ENCODE measurements at places on chromosomes 5 and 9. TPM values are rescaled to one million over a fixed set of nuclear protein-coding genes. Genes with fewer than 3 reads are reported as not detected.

Gene PTPDC1
- total RNA-seq: 2.7 TPM

Gene EEIG1
- 47.7 TPM for total RNA-seq

Gene KCNMB1
- 0.28 TPM for total RNA-seq

Gene GRXCR2
- total RNA-seq: not detected

Gene EFCAB9
- not detected for total RNA-seq

Gene IL9
- not detected for total RNA-seq

Gene FCN1
- total RNA-seq: 1.1 TPM

DNA sequence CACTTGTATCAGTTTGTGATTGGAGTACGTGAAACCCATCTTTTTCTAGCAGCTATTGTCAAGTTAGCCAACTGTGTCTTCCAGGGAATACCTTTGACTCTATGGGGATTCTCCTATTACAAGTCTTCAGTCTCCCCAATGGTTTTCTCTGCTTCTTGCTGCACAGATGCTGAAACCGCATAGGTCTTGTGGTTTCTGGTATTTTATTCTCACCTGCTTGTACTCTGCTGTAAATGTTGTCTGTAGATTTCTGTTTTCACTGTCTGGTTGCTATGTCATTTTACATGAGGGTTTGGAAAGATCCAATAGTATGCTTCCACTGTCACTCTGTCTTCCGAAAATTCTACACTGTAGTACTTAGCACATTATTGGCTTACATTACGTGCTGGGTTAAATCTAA lies 1196.9 kb upstream of the C9orf72 start:
- no peaks in the 10 kb centered on the region for H3K27me3 ChIP-seq
- no peak overlapping the region for H3K4me3 ChIP-seq
- no peaks in the 10 kb centered on the region for H3K36me3 ChIP-seq
- no peak for DNase-seq

GRCh38 chr9:1837453-1838084 lies 177.6 kb upstream of the SMARCA2 start:
- H3K27me3 ChIP-seq: no peaks in the 10 kb centered on the region
- no peaks in the 10 kb centered on the region for H3K36me3 ChIP-seq
- H3K27ac ChIP-seq: no peak overlapping the region
- no peak overlapping the region for H3K4me3 ChIP-seq

- no peaks in the 10 kb centered on the region for H3K36me3 ChIP-seq
- no peak overlapping the region for H3K4me3 ChIP-seq
- H3K4me1 ChIP-seq: no peaks in the 10 kb centered on the region
- no peak overlapping the region for H3K27ac ChIP-seq
Observed at GRCh38 chr9:91935066-91935749, 14.8 kb downstream of the ROR2 start.

- H3K27me3 ChIP-seq: no peaks in the 10 kb centered on the region
- H3K27ac ChIP-seq: no peak overlapping the region
- no peak for DNase-seq
- H3K36me3 ChIP-seq: no peaks in the 10 kb centered on the region
Observed at GRCh38 chr5:175548626-175549311, 70.4 kb downstream of the SFXN1 start.

- DNase-seq: no peak
- H3K4me1 ChIP-seq: no peaks in the 10 kb centered on the region
- H3K27ac ChIP-seq: no peak overlapping the region
- H3K27me3 ChIP-seq: peaks cover 14% of the 10 kb centered on the region
- H3K36me3 ChIP-seq: no peaks in the 10 kb centered on the region
Observed at GRCh38 chr9:78605041-78606000, 308.4 kb downstream of the PSAT1 start.

DNA sequence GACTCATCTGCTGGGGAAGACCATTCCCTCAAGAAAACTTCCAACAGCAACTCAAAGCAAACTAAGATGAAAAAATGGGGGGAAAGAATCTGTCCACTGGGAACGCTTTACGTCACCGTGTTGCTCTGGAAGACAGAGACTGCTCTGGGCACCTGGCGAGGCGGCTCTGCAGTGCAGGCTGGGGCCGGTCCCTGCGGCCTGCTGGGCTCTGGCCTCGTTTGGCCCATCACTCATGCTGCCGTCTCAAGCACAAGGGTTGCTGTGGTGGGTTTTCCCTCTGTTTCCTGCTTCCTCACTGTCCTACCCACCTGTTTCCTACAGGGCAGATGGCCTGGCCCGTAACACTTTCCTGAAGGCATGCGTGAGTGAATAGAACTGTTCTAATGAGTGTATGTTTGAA lies 92.9 kb upstream of the OTULINL start:
- no peak overlapping the region for H3K27ac ChIP-seq
- DNase-seq: no peak
- peaks cover 11% of the 10 kb centered on the region for H3K36me3 ChIP-seq
- H3K4me3 ChIP-seq: no peak overlapping the region
- no peaks in the 10 kb centered on the region for H3K27me3 ChIP-seq
- no peaks in the 10 kb centered on the region for H3K4me1 ChIP-seq

GRCh38 chr5:35922468-35922867 lies 16.0 kb downstream of the CAPSL start:
- H3K4me3 ChIP-seq: no peak overlapping the region
- no peaks in the 10 kb centered on the region for H3K4me1 ChIP-seq
- no peaks in the 10 kb centered on the region for H3K36me3 ChIP-seq
- no peak for DNase-seq

- H3K4me1 ChIP-seq: no peaks in the 10 kb centered on the region
- no peak overlapping the region for H3K4me3 ChIP-seq
- H3K27ac ChIP-seq: no peak overlapping the region
- H3K36me3 ChIP-seq: no peaks in the 10 kb centered on the region
- H3K27me3 ChIP-seq: no peaks in the 10 kb centered on the region
- DNase-seq: no peak
Observed at GRCh38 chr5:169165052-169165451, 135.9 kb downstream of the SLIT3 start.

DNA sequence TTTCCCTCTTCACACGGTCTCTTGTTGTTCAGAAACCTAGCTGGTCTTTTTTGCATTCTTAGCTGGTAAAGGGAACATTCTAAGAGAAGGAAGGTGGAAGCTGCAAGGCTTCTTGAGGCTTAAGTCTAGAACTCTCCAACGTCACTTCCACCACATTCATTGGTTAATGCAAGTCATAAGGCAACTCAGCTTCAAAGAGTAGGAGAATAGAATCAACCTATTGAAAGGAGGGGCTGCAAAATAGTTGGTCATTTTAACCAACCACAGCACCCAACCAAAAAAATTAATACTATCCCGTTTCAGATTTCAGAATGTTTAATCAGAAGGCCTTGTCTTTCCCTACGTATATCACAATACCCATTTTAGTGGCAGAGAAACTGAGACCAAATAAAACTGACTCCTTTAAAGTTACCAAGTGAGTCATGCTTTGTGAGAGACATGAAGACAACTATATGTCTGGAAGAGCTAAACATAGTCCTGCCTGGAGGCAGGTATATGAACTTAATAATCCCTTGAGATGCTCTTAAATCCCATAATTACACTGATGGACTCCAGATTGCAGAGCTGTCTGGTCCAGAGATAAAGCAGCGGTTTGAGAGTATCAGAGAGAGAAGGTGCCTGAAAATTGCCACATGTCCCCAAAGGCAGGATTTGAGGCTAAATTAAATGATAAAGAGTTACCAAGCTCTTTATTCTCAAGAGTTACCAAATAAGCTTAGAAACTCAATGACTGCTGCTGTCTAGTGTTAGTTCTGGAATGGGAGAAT lies 14.4 kb downstream of the DOCK8 start:
- no peaks in the 10 kb centered on the region for H3K4me1 ChIP-seq
- H3K27me3 ChIP-seq: no peaks in the 10 kb centered on the region
- H3K4me3 ChIP-seq: no peak overlapping the region
- DNase-seq: no peak
- H3K36me3 ChIP-seq: no peaks in the 10 kb centered on the region

DNA sequence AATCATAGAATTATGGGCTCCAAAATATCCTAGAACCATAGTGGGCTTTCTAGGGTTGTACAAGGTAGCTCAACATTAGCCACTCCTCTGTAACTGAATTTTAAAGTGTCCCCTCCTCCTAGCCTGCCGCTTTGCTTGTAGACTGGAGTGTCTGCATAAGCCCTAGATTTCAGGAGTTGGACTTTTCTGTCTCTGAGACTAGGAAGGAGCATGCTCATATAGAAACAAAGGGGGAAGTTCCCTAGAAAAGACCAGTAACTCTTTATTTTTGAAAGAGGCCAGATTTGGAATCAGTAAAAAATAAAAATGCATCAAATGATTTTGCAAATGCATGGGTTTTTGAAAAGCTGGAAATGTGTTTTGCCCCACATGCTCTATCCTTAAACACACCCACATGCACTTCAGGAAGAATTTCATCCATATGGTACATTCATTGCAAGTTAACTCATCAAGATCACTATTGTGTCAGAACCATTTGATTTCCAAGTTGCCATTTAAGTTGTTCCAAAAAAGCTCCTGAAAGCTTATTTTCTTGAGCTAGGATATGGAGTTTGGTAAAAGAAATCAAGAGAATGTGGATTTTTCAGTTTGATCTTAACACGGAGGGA lies 121.0 kb upstream of the NR3C1 start:
- no peaks in the 10 kb centered on the region for H3K36me3 ChIP-seq

DNA sequence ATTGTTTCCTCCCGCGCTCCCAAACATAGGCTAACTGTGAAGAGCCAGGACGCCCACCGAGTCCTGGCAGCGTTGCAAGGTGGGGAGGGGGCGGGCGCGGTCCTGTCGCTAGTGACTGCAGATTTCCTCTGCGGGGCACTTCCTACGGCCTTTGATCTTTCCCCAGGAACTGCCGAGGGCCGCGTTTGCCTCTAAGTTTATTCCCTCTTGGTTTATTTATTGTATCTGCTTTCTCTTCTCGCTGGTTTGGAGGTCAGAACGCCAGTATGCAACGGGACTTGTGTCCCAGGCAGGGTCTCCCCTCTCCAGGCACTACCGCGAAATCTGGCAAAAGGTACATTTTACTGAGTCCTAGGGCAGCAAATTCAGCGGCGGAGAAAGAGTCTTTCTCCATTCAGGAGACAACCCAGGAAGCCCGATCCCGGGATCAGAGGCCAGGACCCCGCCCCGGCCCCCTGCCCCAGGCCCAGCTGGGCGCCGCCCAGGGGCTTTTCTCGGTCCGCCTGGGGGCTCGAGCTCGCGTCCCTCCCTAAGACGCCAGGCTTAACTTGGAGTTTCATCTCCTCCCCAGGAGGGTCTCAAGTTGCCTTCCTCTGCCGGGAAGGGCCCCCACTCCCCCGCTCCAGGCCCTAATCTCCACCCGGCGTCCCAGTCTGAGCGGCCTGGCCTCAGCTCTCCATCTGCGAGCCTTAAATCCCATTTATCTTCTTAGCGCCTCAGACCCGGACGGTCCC lies 884 bp upstream of the EGFLAM start:
- peaks cover 8% of the 10 kb centered on the region for H3K4me1 ChIP-seq
- H3K27me3 ChIP-seq: no peaks in the 10 kb centered on the region
- no peak overlapping the region for H3K27ac ChIP-seq
- no peaks in the 10 kb centered on the region for H3K36me3 ChIP-seq
- H3K4me3 ChIP-seq: peak overlapping the region; percentile 51

- no peaks in the 10 kb centered on the region for H3K27me3 ChIP-seq
- DNase-seq: no peak
- H3K36me3 ChIP-seq: no peaks in the 10 kb centered on the region
- H3K27ac ChIP-seq: no peak overlapping the region
- no peaks in the 10 kb centered on the region for H3K4me1 ChIP-seq
Observed at GRCh38 chr9:134496413-134497282, 145.0 kb upstream of the COL5A1 start.

DNA sequence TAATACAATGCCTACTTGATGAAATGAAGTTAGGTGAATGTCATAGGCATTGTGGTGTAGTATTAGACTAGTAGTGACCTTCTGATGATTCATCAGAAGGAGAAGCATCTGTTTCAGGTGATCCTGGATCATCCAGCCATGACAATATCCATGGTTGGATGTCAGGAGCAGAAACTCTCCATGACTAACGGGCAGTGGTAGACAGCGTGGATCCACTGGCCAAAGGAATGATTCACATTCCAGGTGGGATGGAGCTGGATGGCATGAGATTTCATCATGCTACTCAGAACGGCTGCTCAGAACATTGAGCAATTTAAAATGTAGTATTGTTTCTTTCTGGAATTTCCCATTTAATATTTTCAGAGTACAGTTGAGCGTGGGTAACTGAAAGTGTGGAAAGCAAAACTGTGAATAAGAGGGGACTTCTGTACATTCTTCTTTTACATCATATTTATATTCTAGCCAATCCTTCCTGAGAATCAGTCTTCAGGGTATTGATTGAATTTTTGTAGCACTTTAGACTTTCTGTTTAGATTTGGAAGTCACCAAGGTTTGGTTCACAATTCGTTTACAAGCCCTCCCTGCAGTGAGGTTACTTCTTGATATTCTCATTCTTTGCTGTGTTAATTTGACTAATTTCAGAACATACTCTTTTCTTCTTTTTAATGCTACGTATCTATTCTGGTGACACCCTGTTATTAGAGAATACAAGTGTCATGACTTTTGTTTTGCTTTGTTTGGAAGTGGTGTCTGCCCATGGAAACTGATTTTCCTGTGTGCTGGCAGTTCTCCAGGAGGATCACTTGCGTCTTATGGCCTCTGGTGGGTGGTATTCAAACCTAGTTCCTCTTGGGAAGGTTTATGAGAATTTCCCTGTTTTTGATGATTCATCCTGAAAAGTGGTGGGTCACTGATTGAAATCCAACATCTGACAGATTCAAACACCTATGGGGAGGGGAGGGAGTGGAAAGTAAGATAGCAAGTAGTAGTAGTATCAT lies 12.2 kb upstream of the CLINT1 start:
- H3K4me3 ChIP-seq: no peak overlapping the region
- no peak for DNase-seq
- no peak overlapping the region for H3K27ac ChIP-seq
- no peaks in the 10 kb centered on the region for H3K27me3 ChIP-seq

GRCh38 chr5:147310059-147310704 lies 75.4 kb downstream of the STK32A start:
- peak; percentile 34 for DNase-seq
- H3K27me3 ChIP-seq: no peaks in the 10 kb centered on the region
- no peaks in the 10 kb centered on the region for H3K36me3 ChIP-seq
- no peaks in the 10 kb centered on the region for H3K4me1 ChIP-seq
- H3K4me3 ChIP-seq: no peak overlapping the region

- no peak overlapping the region for H3K4me3 ChIP-seq
- no peaks in the 10 kb centered on the region for H3K36me3 ChIP-seq
- no peak overlapping the region for H3K27ac ChIP-seq
- H3K4me1 ChIP-seq: no peaks in the 10 kb centered on the region
Observed at GRCh38 chr5:10123254-10123989, 126.3 kb downstream of the ATPSCKMT start.

GRCh38 chr5:3852161-3852916 lies 256.7 kb downstream of the IRX1 start:
- no peak for DNase-seq
- H3K27ac ChIP-seq: no peak overlapping the region
- no peaks in the 10 kb centered on the region for H3K4me1 ChIP-seq
- H3K36me3 ChIP-seq: no peaks in the 10 kb centered on the region
